Thymus (tissue), 14 donors: ENCODE measurements at places on chromosomes 3 and 15.

GRCh38 chr15:83449937-83450506, 2.9 kb downstream of the SH3GL3 start:
- DNase-seq = no peak

DNA sequence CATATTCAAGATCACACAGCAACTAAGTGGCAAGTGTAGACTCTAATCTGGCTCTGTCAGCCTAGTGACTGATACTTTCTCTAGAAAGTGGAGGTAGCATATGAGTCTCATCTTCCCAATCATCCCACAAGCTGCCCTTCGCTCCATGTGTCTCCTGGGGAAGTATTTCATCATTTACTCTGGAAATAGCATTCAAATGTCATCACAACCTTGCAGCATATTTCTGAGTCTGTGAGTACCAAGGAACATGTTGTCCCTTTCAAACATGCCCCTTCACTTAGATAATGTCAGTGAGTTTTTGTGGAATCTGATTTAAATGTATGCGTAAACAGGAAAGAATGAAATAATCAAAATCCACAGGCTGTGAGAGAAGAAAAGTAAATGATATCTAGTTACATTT, 322.9 kb downstream of the SLC9A9 start:
- no peak for DNase-seq

- DNase-seq = no peak
Measured at GRCh38 chr3:159584421-159584820, 404.2 kb upstream of the IL12A start.

DNA sequence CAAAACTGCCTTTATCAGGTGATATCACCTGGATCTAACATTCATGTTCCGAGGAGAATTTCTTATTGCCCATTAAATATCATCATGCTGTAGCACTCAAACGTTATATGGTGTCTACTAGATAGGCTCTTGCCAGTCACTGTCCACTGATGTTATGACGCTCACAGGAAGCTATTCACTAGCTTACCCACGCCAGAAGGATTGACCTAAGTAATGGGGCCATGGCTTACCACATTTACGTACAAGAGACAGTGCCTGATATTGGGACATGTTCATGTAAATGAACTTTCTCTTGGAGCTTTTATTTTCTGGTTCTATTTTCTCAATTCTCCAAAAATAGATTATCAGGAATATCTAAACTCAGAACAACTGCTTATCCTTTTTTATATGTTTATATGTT, 91.7 kb upstream of the NAALADL2 start:
- no peak for DNase-seq
